ENCODE measurements at places on chromosomes 16 and 17.
A peak's percentile ranks its signal among the peaks of the same experiment; 100 is the strongest.

DNA sequence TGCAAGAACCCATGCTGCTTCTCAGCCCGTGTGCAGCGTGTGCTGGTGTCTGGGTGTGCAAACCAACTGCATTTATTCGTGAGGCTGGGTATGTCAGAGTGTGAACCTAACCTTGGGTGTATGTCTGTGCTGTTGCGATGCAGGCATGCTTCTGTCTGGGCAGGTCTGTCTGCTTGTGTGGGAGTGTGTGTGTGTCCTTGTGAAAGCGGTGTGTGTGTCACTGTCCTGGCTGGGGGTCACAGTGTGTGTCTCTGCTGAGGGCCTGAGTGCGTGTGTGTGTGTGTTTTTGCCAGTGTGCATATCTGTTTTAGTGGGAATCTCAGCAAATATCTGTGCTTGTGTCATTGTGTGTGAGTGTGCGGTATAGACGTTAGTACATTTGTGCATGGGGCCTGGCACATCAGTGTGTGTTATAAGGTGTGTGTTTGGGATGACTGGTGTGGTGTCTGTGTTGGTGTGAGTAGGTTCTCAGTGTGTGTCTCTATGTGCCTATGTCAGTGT is 121.8 kb downstream of the CYLD start:
- DNase-seq = no peak

DNA sequence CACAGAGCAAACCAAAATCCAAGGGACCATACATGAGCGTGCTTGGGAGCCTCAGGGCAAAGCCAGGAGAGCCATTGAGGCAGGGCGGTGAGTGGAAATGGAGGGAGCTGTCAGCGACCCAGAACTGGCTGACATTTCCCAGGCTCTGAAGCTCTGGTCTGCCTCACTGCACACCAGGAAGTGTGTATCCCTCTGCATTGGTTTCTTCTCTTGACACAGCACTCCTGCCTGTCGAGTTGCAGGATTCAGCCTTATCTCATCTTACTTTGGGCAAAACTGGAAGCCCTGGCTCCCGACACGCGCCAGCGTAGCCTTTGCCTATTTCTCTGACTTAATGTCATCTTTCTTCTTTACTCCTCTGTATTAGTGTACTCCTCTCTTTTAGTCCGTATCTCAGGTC is 144.7 kb upstream of the HS3ST3A1 start:
- DNase-seq = no peak

DNA sequence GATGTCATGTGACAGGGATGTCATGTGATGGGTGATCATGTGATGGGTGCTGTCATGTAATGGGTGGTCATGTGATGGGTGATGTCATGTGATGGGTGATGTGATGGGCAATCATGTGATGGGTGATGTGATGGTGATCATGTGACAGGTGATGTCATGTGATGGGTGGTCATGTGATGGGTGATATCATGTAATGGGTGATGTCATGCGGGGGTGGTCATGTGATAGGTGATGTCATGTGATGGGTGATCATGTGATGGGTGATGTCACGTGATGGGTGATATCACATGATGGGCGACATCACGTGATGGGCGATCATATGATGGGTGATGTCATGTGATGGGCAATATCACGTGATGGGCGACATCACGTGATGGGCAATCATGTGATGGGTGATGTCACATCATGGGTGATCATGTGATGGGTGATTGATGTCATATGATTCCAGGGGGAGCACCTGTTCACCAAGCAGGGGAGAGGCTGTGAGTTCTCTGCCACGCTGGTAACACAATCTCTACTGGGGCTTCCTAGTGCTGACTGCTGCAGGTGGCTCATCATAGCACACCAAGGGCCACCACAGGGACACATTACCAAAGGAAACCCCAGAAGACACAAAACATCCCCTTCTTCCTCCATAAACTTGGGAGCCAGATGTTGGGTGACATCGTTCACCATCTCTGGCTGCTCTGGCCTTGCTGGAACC is 16.5 kb downstream of the CD300LB start:
- DNase-seq = no peak

DNA sequence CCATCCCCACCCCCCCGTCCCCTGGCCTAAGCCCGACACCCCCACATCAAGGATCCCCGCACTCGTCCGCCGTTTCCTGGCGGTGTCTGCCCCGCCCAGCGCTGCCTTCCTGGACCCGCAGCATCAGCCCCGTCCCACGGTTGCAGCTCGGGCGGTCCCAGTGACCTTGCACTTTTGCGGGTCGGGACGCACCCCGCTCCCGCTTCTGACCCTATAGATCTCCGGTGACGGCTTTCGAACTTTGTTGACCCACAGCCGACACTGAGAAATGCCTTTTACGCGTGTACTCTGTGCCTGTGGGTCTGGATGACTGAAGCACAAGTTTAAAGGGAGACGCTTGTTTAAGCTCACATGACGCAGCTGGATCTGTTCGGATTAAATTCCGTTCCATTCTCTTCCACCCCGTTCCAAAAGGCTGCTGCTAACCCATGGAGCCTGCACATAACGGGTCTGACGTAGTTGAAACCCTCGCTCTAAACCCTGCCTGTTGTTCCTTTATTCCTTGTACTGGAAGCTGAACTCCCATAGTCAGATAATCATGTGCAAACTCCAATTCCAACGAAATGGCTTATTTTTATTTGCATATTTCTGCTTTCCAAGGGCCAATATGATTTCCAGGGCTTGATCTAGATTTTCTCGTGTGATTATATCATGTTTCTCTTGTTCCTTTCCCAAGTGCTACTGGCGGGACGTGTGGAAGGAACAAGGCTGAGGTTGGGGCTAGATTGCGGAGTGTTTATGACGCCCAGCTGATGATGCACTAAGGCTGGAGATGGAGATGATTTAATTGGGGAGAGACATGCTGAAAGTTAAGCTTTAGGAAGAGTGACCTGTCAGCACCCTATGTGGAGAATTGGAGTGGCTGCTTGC is 834 bp downstream of the FLYWCH1 start:
- DNase-seq = peak; percentile 57

GRCh38 chr16:67865318-67865717 is 7.5 kb upstream of the EDC4 start:
- peak; percentile 39 for DNase-seq

All from fibroblast of skin of right biceps (primary cell).